ENCODE measurements at places on chromosomes 4 and X. TPM values are rescaled to one million over a fixed set of nuclear protein-coding genes. Genes with fewer than 3 reads are reported as not detected.
A peak's percentile ranks its signal among the peaks of the same experiment; 100 is the strongest.

- no peak overlapping the region for H3K4me3 ChIP-seq
- H3K27me3 ChIP-seq: no peaks in the 10 kb centered on the region
- no peak for DNase-seq
- H3K27ac ChIP-seq: no peak overlapping the region
- H3K36me3 ChIP-seq: no peaks in the 10 kb centered on the region
- H3K4me1 ChIP-seq: no peaks in the 10 kb centered on the region
These were observed 186.3 kb upstream of the FGF13 start for GRCh38 chrX:138897621-138898492.

DNA sequence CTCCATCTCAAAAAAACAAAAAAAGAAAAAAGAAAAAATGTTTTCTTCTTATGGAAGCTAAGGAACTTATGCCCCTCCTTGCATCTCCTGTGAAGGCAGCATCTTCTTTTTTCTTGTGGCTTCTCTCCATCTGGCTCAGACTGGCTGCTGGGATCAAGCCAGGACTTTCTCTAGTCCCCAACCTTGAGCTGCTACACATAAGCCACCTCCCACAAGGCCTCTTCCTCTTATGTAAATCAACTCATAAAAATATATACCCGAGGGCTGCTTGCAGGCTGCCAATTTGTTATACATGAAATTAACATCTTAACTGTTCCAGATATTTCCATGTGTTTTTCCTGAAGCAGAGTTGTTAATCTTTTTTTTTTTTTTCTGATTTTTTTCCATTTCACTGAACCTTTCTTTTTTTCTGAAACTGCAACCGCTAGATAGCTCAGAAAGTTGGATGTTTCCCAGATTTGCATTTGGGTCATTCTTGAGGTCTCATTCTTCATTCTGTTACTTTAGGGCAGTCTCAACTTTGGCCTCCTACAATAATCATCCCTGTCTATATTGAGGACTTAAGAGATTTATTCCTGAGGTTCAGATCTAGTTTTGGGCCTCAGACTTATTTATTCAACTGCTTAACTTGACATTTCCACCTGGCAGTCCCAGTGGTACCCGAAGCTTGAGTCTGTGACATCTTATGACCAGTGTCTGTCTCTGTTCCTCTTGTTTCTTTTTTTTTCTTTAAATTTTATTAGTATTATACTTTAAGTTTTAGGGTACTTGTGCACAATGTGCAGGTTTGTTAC is 10.3 kb downstream of the SNX25 start:
- no peaks in the 10 kb centered on the region for H3K36me3 ChIP-seq
- H3K27ac ChIP-seq: no peak overlapping the region
- no peak for DNase-seq
- no peak overlapping the region for H3K4me3 ChIP-seq
- no peaks in the 10 kb centered on the region for H3K27me3 ChIP-seq
- H3K4me1 ChIP-seq: peaks cover 8% of the 10 kb centered on the region

DNA sequence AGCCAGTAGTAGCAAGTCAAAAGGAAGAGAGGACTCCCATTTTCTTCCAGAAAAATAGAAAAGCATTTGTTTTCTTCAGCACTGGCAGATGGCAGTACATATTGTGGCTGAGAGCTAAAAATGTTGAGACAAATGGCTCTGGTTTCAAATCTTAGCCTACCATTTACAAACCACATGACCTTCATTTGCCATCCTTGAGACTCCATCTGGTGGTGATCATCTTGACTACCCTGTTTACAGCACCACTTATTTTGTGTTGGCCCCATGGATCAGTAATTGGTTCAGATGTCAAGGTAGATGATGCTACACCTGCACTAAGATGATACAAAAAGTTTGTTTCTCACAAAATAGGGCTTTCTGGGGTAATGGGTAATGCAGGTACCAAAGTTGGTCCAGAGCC is 951.8 kb upstream of the IGFBP7 start:
- H3K4me3 ChIP-seq: no peak overlapping the region
- H3K36me3 ChIP-seq: no peaks in the 10 kb centered on the region
- no peaks in the 10 kb centered on the region for H3K4me1 ChIP-seq
- no peak for DNase-seq
- no peaks in the 10 kb centered on the region for H3K27me3 ChIP-seq

DNA sequence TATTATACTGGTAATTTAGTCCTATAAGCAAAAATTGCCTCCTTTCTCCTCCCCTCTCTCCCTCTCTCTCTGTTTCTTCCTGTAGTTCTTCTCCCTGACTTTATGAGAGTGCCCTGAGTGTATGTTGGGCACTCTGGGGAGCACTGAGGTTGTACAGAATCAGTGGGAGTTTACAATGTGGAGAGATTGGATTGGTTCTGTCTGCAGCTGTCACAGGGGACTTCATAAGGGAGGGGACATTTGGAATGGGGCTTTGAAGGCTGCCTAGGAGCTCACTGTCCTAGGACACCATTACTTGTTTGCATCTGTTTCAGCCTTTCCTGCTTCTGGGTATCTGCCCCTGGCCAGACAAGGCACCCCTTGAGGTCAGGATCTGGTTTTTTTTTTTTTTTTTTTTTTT is 22.9 kb downstream of the SH3TC1 start:
- H3K4me3 ChIP-seq: no peak overlapping the region
- H3K27ac ChIP-seq: peak overlapping the region; percentile 60
- no peaks in the 10 kb centered on the region for H3K36me3 ChIP-seq
- H3K4me1 ChIP-seq: peaks cover 20% of the 10 kb centered on the region
- no peak for DNase-seq
- H3K27me3 ChIP-seq: no peaks in the 10 kb centered on the region

ATP8A1 gene
- 173 TPM for total RNA-seq

DNA sequence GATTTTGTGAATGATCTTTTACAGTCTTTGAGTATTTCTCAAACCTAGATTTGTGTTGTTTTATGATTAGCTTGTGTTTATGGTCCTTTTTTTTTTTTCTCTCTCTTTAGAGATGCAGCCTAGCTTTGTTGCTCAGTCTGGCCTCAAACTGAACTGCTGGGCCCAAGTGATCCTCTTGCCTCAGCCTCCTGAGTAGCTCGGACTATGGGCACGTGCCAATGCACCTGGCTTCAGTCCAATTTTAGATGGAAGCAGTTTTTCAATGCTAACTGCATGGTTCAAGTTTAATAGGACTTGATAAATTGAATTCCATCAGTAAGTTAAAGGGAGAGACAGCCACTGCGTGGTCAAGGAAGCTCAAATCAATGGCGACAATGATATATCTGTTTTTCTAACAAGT is 3.8 kb upstream of the FGG start:
- H3K27ac ChIP-seq: no peak overlapping the region
- DNase-seq: no peak
- H3K36me3 ChIP-seq: no peaks in the 10 kb centered on the region

GRCh38 chr4:14092741-14093140 is 465.2 kb upstream of the BOD1L1 start:
- no peak overlapping the region for H3K4me3 ChIP-seq
- no peak for DNase-seq
- no peaks in the 10 kb centered on the region for H3K4me1 ChIP-seq
- H3K27ac ChIP-seq: no peak overlapping the region

FAM9B gene
- not detected for total RNA-seq

DNA sequence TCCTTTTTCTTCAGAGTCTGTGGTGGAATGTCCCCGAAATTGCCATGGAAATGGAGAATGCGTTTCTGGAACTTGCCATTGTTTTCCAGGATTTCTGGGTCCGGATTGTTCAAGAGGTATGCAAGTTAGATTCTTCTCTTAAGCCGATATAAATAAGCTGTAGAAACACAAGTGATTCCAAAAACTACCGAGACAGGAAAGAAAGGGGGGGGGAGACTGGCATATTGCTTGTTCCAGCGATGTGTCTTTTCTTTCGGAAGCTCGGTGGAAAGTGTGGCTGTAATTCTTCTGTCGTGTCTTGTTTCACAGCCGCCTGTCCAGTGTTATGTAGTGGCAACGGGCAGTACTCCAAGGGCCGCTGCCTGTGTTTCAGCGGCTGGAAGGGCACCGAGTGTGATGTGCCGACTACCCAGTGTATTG is 236.9 kb downstream of the DCTD start:
- H3K4me1 ChIP-seq: no peaks in the 10 kb centered on the region
- H3K27ac ChIP-seq: no peak overlapping the region

BTC gene
- total RNA-seq: 8.1 TPM
